ENCODE measurements at places on chromosomes 6 and 20. TPM values are rescaled to one million over a fixed set of nuclear protein-coding genes. Genes with fewer than 3 reads are reported as not detected.

Gene FNDC11
- total RNA-seq, result 0.19 TPM

Gene PDCD2
- 64.5 TPM for total RNA-seq

Gene C4B
- total RNA-seq, result 1.9 TPM

Gene PRDM13
- not detected for total RNA-seq

Gene ZFP57
- total RNA-seq, result not detected

Gene PEDS1
- total RNA-seq, result 15.9 TPM

Gene ARHGAP40
- not detected for total RNA-seq

Gene TNFRSF6B
- 8.7 TPM for total RNA-seq

Gene BPI
- not detected for total RNA-seq

Data from regular cardiac myocyte (primary cell).